Activated naive CD8-positive, alpha-beta T cell treated with anti-CD3 and anti-CD28 coated beads for 36 hours (primary cell): ENCODE measurements at places on chromosomes 4 and X. TPM values are rescaled to one million over a fixed set of nuclear protein-coding genes. Genes with fewer than 3 reads are reported as not detected.

Gene SPOCK3
- total RNA-seq = 0.44 TPM

Gene PPARGC1A
- total RNA-seq = not detected

Gene CXCL10
- 2.1 TPM for total RNA-seq

Gene TSPAN5
- 12.3 TPM for total RNA-seq

Gene DCX
- not detected for total RNA-seq

Gene TEX11
- not detected for total RNA-seq

- DNase-seq = no peak
These were observed 48.8 kb downstream of the PDE5A start for GRCh38 chr4:119579823-119580222.

- no peak for DNase-seq
These were observed 50.1 kb downstream of the RASGEF1B start for GRCh38 chr4:81421346-81422218.

GRCh38 chrX:9379697-9380551, 84.9 kb upstream of the TBL1X start:
- no peak for DNase-seq

GRCh38 chr4:58163156-58163555, 1053.0 kb upstream of the IGFBP7 start:
- DNase-seq = no peak

GRCh38 chr4:78627046-78627965, 75.7 kb downstream of the ANXA3 start:
- DNase-seq = no peak

DNA sequence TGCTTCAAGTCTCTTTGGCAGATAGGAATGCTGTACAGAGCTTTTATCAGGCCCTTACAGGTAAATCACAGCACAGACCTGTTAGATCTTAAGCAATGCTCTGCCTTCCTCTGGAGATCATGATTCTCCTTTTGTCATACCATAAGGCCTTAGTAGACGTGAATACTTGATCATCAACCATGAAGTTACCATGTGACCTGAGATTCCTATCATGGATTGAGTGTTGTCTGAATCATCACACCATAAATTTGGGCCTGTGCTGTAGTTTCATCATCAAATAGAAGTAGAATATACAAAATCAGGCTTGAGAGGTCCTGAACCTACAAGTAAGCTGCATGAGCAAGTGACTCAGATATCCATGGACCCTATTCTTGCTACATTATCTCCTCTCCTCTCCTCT, 466.8 kb upstream of the INTU start:
- DNase-seq = no peak
